ENCODE measurements at places on chromosomes 7 and 10.
A peak's percentile ranks its signal among the peaks of the same experiment; 100 is the strongest.

GRCh38 chr10:1022413-1022812, 3.2 kb downstream of the IDI2 start:
- DNase-seq: no peak

- DNase-seq: no peak
Observed at GRCh38 chr7:73851410-73852338, 9.3 kb upstream of the TMEM270 start.

GRCh38 chr10:35464825-35465456, 128.6 kb downstream of the CCNY start:
- no peak for DNase-seq

GRCh38 chr10:12081470-12081869, 12.7 kb downstream of the DHTKD1 start:
- DNase-seq: no peak

DNA sequence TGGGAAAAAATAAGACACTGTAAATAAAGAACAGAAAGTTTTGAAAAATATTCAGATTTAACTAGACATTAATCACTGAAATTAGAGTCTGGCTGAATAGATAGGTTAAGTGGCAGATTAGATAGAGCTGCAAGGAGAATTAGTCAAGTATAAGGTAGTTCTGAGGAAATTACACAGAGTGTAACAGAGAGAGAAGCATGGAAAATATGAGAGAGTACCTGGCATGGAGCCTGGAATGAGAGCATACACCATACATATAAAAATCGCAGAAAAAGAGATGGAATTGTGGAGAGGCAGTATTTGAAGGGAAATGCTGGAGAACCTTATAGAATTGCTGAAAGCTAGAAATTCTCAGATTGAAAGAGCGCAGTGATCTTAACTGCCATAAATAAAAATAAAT, 46.9 kb downstream of the ZNRF2 start:
- DNase-seq: no peak

GRCh38 chr7:35866186-35866585, 65.3 kb downstream of the SEPTIN7 start:
- no peak for DNase-seq

GRCh38 chr7:123724817-123725253, 24.0 kb downstream of the WASL start:
- no peak for DNase-seq

GRCh38 chr10:77120012-77120411, 517.6 kb downstream of the KCNMA1 start:
- no peak for DNase-seq

DNA sequence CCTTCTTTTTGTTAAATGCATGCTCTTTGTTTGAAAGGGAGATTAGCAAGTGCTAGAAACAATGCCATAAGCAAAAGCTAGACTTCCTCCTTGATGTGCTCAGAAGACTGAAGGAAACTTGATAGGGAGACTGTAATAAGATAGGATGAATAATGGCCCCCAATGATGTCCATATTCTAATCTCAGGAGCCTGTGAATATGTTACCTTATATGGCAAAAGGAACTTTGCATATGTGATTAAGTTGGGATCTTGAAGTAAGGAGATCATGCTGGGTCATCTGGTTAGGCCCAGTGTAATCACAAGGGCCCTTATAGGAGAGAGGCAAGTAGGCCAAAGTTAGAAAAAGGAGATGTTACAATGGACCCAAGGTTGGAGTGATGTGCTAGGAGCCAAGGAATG, 13.6 kb upstream of the LIPM start:
- no peak for DNase-seq

GRCh38 chr10:99461230-99461629, 30.8 kb upstream of the GOT1 start:
- no peak for DNase-seq

- no peak for DNase-seq
Observed at GRCh38 chr7:143455942-143456341, 12.7 kb downstream of the TAS2R60 start.

DNA sequence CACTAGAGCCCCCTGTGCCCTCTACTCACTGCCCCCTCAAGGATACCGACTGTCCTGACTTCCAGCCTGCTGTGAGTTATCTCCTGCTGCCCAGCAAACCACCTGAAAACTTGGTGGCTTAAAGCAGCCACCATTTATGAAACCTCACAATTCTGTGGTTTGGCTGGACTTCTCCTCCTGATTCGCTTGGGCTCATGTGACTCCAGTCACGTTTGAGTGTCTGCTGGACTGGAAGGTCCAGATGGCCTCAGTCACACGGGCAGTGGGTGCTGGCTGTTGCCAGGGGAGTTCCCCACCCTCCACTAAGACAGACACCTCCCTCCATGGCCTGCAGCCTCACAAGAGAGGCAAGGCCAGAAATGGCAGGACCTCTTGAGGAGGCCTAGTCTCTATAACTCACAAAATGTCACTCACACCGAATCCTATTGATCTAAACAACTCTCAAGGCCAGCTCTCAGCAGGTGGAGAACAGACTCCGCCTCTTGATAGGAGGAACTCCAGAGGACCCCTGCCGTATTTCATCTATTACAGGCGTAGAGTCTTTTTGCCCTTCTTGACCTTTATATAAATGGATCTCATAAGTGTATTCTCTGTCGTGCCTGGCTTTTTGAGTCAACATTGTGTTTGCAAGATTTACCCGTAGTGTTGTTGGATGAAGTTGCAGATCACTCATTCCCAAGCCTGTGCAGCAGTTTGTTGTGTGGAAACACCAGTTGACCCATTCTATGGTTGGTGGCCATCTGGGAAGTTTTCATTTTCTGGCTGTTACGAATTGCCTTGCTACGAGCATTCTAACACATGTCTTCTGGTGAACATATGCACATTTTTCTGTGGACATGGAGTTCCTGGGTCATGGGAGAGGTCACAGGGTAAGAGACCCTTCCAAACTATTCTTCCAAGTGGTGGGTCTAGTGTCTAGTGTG, 48.3 kb downstream of the ZMIZ1 start:
- DNase-seq: no peak

- no peak for DNase-seq
Observed at GRCh38 chr10:32204606-32205005, 142.4 kb downstream of the EPC1 start.

- no peak for DNase-seq
Observed at GRCh38 chr7:1197997-1198625, 34.6 kb upstream of the UNCX start.

GRCh38 chr10:34396663-34397062, 418.4 kb downstream of the PARD3 start:
- DNase-seq: no peak

DNA sequence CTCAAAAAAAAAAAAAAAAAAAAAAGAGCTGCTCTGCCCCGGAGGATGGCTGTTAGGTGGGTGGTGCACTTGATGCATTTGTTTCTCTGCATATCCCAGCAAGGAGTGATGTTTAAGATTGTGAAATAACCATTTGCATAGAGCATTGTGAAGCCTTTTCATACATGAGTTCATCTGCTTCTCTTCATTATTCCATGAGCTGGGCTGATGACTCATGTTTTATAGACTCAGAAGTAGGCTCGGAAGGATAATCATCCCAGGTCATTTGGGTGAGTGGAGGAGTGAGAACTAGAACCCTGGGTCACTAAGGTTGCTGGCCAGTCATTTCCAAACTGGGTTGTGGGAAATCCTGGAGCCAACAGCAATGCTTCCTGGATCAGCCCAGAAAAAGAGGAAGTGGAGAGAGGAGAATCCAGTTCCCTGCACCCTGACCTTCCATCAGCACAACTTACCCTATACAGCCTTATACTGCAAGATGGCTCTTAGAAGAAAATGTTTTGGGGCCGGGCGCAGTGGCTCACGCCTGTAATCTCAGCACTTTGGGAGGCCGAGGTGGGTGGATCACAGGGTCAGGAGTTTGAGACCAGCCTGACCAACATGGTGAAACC, 45.3 kb downstream of the TACC2 start:
- no peak for DNase-seq

DNA sequence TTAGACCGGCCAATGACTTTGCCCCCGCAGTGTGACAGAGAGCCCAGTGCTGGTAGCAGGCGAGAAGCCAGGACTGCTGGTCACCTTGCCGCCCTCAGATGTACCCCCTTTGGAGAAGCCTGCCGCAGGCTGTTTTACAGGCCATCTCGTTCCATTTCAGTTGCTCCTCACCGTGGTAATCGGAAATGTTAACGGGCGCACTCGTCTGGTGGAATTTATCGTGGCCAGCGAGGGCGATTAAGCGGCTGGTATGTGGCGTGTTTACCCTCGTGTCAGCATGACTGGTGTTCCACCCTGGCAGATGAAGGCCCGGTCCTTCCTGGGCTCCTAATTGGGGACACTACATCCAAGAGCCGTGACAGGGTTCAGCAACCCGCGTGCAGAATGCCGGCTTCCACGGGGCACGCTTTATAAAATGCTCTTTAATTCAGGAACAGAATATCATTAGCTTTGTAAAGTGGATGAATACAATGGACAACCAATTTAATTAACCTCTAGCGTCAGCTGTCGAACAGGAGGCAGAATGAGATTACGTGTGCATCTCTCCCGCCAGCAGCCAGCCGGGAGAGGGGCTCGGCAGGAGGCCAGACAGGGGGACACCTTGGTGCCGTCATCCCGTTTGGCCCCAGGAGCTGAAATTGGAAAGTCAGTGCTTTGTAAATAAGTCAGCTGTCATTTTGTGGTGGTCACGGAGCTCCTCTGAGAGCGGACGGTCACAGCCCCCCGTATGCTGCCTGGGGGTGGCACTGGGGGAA, 108.3 kb downstream of the NKX6-2 start:
- peak; percentile 8 for DNase-seq

- DNase-seq: no peak
Observed at GRCh38 chr7:130943336-130943901, 209.4 kb upstream of the KLF14 start.

GRCh38 chr7:146542101-146542500, 425.5 kb downstream of the CNTNAP2 start:
- DNase-seq: no peak

DNA sequence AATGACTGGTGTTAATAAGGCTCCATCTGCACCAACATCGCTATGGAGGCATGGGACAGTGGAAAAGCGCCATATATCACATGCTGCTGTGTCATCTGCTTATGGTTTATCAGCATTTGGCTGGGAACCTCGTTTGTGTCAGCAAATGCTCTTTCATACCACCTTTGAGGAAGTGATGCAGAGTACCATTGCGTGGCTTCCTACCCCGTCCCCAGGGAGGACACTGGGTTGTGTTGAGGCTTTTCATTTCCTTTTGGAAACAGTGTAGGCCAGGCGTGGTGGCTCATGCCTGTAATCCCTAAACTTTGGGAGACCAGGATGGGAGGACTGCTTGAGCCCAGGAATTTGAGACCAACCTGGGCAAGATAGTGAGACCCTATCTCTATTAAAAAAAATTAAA, 6.8 kb downstream of the TACR2 start:
- DNase-seq: no peak

- no peak for DNase-seq
Observed at GRCh38 chr10:33183655-33184054, 150.8 kb downstream of the NRP1 start.

Measured in activated naive CD4-positive, alpha-beta T cell treated with anti-CD3 and anti-CD28 coated beads, Interleukin-2, amount 10 ng/mL, durations not matched to agents 7 days and 5 days (primary cell).